ENCODE measurements at places on chromosomes 4 and X. TPM values are rescaled to one million over a fixed set of nuclear protein-coding genes. Genes with fewer than 3 reads are reported as not detected.

Gene SLC10A4
- 2.0 TPM for total RNA-seq

GRCh38 chr4:2261853-2262144 is at the start of gene MXD4:
Gene MXD4 (minus strand): TSS chr4:2262109. CDS start chr4:2261980, 129 bp downstream.
- no peak for DNase-seq

DNA sequence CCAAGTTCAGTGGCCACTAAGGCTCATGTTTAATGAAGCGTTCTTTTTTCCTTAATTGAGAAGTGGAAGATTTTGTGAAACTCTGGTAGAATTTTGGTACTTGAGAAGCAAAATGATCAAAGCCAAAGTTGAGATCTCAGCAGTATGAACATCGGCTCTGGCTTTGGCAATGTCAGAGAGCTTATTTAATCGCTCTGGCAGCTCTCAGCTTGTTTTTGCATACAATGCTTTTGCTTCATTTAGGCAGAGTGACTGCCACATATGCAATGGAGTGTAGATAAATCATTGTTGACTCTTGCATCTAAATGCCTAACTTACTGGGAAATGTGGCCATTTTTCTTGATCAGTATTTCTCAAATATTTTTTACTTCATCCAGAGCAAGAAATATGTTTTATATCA is 135.7 kb downstream of the AASDH start:
- DNase-seq, result no peak

Gene NOCT
- 14.1 TPM for total RNA-seq
